Stimulated activated naive CD4-positive, alpha-beta T cell treated with Interleukin-2 at 50 U/mL for 16 hours (primary cell): ENCODE measurements at places on chromosomes 7 and 10.

- DNase-seq, result no peak
Measured at GRCh38 chr10:31451766-31452165, 132.8 kb downstream of the ZEB1 start.

GRCh38 chr10:100901051-100901450 is 11.7 kb upstream of the SLF2 start:
- no peak for DNase-seq

DNA sequence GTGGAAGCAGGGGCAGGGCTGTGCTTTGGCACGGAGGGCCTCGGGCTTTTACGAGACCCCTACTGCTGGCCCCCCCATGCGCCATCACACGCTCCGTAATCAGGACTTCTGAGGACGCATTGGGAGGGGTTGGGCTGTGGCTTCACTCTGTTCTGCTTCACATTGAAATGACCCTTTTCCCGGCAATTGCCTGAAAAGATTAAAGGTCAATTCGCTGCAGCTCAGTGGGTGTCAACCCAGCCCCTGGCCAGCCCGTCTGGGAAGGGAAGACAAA is 41.7 kb upstream of the UBE3C start:
- DNase-seq, result no peak

DNA sequence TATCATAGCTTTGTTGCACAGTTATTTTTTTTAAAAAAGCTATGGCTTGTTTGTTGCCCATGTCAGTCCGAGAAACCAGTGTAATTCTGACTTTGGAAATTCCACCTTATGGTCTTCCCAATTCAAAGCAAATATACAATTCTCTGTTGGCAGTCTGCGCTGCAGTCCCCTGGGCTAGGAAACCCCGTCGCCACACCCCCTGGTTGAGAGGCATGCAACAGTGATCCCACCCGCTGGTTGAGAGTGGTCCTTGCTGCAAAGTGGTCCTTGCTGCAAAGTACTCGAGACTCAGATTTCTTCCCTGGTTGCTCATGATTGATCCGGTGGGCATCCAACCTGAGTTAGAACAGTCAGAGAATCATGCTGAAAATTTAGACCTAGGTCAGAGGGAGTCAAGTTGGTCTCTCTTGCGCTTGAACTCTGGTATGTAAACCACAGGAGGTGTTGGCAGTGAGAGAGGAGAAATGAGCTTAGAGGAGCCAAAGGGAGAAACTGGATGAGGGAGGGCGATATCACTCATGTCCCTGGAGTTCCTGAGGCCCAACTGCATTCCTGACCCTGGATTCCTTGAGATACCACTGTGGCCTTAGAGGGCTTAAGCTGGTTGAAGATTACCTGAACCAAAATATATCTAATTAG is 45.0 kb upstream of the STK17A start:
- no peak for DNase-seq

- no peak for DNase-seq
Measured at GRCh38 chr7:90982228-90982627, 282.0 kb upstream of the FZD1 start.

- no peak for DNase-seq
Measured at GRCh38 chr10:5527332-5528200, 2.8 kb downstream of the CALML3 start.

DNA sequence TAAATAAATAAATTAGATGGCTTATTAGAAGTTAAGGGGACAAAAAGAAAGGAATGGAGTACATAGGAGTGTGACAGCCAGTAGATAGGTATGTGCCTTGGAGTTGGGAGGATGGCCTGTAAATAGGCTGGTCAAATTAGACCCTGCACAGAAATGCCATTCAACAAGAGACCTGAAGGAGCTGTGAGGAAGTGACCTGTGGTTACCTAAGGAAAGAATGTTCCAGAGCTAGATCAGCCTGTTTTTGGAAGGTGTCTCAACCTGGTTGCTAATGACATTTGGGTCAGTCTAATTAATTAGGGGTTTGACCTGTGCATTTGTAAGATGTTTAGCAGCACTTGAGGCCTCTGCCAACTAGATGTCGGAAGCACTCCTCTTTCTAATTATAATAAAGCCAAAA is 315.3 kb upstream of the PLXDC2 start:
- DNase-seq, result no peak
